ENCODE measurements at places on chromosomes 11 and 22.

DNA sequence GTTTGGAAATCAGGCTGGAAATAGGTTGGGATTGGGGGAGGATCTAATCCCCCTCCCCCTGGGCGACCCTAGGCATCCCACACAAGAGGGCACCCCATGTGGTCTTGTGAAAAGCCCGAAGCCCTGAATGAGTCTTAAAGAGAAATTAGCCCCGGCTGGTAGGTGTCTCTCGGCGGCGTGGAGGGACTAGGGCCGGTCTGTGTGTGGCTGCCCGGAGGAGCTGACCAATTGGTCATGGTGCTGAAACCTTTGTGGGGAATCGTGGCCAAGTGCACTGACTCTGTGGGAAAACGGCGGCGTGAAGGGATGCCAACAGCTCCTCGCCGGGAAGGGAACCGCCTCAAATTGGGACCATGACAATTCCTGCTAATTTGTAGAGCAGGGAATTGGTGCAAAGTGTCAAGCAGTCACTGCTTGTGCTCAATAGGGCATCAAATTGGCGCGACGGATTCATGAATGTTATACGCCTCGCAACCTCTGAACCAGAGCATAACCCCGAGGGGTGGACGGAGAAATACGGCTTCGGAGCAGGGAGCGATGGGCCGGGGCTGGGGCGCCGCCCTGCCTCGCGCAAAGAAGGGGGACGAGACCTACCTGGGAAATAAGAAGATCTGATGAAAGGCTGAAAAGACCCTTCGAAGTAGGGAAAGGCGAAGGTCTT, 1.5 kb downstream of the DBX1 start:
- DNase-seq = no peak

DNA sequence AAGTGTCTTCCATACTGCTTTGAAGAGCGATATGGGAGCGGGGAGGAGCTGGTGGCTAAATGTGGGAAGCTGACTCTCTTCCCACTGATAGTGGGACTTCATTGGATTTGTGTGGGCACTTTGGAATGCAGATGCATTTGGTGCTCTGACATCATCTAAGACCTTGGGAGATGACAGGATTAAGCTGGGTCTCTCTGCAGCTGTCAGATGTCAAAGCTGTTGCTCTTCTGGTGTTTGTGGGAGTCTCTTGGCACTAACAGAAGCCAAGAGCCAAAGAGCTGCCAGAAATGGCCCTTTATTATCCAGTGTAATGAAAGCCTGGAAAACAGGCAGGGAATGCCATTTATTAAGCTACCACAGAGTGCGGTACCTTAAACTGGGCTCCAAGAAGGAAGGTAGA, 20.6 kb downstream of the GRAMD1B start:
- no peak for DNase-seq

- no peak for DNase-seq
These were observed 68.5 kb downstream of the DHCR7 start for GRCh38 chr11:71379701-71380100.

DNA sequence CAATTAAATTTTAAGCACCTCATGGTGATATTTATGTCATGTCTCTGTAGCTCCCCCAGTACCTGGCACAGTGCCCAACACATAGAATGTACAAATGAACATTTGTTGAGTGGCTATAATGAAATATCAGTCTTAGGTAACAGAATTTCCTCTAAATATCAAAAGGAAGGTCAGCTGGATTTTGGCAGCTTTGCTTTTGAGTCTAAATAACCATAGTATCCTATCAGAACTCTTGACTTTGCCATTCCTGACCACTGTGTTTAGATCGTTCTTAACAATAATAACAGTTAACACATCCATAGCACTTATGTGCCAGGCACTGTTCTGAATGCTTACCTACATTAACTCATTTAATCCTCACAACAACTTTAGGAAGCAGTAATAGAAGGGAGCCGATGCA, 26.6 kb downstream of the TMEM123 start:
- DNase-seq = no peak

- DNase-seq = peak; percentile 12
These were observed 1506.8 kb downstream of the BRD1 start for GRCh38 chr22:48320683-48321451.

GRCh38 chr11:13166036-13166435, 111.6 kb upstream of the BMAL1 start:
- DNase-seq = no peak

- no peak for DNase-seq
These were observed 27.8 kb upstream of the AMOTL1 start for GRCh38 chr11:94740083-94741021.

DNA sequence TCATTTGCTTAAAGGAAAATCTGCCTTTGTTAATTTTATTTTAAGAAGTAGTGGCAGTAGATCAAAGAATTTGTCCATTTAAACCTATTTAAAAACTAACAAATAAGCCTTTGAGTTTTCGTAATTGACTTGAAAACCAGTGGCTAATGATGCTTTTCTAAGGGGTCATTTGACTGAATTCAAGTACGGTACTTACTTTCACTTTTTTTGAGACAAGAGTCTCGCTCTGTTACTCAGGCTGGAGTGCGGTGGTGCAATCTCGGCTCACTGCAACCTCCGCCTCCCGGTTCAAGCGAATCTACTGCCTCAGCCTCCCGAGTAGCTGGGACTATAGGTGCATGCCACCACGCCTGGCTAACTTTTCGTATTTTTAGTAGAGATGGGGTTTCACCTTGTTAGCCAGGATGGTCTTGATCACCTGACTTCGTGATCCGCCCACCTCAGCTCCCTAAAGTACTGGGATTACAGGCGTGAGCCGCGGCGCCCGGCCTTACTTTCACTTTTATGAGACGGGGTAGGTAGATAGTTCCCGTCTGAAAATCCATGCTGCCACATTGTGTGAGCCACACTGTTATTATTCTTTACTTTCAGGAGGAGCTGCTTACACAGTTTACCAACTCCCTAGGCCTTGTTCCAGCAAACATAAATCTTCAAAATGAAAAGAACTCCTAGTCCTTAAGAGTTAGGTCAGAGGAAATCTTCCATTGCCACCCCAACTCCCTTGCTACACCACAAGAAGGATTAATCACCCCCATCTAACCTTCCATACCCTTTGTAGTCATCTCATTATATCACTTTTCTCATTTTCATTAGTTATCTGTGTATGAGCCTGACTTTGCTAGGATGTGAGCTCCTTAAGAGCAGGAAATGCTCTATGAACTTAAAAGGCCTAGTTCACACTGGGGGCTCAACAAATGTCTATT, 926.6 kb upstream of the CCDC90B start:
- no peak for DNase-seq

GRCh38 chr11:46898396-46899095, 19.8 kb downstream of the LRP4 start:
- no peak for DNase-seq

DNA sequence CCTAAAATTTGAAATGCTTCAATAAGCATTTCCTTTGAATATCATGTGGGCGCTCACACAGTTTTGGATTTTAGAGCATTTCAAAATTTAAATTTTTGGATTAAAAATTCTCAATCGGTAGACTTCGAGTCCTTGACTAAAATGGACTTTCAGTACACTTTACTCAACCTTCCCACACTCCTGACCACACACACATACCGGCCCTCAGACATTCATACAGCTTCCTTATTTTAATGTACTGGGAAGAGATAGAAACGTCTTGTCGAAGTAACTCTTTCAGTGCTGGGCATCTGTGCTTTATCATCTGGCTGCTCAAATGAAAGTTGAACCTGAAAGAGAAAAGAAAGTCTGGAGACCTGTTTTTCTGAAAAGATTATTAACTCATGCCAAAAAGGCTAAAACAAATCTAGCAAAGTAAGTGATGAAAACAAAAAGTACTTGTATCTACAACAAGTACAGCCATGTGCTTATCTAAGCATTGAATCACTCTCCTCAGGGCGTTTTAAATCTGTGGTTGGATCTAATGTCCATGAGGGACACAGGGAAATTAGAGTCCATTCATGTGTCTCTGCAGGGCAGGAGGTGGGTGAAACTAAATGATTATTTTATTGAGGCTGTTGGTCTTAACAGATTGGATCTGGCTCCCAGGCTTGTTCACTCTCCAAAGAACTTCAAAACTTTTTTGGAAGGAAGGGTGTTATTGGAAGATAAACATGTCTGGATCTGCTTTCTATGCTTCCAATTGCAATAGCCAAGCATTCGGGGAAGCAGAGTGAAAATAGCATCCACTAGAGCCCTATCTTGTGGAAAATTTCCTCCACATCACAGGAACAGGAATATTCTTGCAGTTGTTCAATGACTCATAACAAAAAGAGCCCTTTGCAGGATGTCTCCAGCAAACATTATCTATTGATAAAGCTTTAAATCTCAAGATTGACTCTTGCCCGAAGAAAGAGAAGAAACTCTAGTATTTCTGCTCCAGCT, 47.0 kb downstream of the CARD18 start:
- no peak for DNase-seq

DNA sequence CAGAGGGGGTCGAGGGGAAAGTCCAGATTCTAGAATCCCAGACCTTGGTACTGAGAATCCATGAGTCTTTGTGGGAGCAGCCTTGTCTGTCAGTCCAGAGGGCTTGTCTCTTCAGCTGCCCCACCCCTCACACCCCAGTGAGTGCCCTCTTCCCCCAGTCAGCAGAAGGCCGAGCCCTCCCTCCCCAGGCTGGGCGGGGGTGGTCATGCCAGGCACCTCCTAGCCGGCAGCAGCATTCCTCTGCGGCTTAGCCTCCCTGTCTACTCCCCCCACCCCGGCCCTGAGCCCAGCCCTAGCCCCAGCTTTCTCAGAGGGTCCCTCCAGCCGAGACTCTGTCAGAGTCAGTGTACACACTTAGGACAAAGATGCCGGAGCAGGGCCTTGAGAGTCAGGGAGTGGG, 4.6 kb downstream of the SOX10 start:
- no peak for DNase-seq

GRCh38 chr11:122391049-122391448, 264.5 kb upstream of the UBASH3B start:
- DNase-seq = no peak

- no peak for DNase-seq
These were observed 19.3 kb downstream of the HPS4 start for GRCh38 chr22:26464312-26464711.

DNA sequence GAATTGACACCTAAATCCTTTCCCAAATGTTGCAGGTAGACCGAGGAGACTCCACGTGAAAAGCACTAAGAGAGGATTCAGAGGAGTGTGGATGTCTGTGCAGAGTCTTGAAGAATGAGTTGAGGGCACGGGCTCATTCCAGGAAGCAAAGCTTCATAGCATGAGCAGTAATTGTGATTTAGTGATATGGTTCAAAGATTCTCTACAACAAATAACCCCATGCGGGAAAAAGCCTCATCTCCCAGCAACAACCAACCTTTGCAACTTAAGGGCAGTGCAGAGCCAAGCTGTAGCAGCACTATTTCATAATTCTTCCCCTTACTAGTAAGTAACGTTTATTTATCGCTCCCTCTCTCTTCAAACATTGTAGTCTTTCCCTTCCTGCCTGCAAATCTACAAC, 87.5 kb upstream of the CLMP start:
- DNase-seq = no peak

DNA sequence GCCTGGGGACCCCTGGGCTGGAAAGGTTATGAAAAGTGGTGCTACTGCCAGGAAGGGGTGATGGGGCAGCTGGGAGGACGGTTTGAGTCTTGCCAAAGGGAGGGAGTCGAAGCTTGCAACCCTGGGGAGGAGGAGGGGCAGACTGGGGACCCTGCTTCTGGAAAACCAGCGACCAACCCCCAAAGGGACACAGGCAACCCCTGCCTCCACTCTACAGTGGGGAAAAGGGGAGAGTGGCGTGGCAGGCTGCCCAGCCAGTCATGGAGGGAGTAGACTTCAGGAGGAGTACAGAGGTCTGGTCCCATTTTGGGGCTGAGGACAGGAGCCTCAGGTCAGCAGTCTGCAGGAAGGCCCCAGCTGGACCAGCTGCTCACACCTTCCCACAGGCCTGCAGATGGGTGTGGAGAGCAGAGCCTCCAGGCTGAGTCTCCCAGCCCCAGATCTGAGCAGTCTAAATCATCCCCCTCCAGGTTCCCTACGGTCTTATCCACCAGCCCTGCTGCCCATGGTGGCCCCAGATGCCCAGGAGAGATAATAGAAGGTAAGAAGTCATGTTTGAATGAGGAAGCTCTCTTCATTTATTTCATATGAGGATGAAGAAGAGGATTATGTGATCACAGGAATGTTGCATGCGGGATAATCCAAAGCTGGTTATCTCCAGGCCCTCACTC, 3.3 kb downstream of the DDT start:
- no peak for DNase-seq

GRCh38 chr11:120581313-120581712, 69.8 kb downstream of the GRIK4 start:
- DNase-seq = no peak

DNA sequence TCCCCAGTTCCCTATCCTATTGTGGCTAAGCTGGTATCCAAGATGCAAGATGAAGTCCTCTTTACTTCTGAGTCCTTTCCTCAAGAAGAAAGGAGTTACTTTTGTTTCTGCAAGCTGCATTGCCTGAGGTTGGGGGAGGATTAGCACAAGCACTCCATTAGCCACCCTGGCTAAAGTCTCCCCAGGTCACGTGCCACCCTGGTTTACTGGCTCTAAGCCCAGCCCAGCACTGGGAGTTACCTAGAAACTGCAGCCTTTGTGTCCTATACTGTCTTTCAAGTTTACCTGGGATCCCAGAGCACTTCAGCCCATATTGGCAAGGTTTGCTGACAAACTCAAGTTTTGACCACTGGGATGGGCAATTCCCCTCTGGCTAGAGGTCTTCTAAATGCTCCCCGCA, 78.4 kb upstream of the DBX1 start:
- DNase-seq = no peak

DNA sequence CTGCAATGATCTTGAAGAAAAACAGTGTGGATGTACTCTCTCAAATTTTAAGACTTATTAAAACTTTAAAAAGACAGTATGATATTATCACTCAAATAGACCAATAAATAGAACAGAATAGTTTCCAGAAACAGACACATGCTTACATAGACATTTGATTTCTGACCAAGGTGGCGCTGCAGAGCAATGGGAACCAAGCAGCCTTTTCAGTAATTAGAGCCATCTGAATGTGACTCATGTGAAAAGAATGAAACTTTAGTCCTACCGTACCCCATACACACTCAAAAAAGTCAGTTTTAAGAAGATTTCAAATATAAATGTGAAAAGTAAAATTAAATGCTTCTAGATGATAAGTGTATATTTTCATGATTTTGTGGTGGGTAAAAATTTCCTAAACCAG, 74.2 kb upstream of the MS4A8 start:
- no peak for DNase-seq

DNA sequence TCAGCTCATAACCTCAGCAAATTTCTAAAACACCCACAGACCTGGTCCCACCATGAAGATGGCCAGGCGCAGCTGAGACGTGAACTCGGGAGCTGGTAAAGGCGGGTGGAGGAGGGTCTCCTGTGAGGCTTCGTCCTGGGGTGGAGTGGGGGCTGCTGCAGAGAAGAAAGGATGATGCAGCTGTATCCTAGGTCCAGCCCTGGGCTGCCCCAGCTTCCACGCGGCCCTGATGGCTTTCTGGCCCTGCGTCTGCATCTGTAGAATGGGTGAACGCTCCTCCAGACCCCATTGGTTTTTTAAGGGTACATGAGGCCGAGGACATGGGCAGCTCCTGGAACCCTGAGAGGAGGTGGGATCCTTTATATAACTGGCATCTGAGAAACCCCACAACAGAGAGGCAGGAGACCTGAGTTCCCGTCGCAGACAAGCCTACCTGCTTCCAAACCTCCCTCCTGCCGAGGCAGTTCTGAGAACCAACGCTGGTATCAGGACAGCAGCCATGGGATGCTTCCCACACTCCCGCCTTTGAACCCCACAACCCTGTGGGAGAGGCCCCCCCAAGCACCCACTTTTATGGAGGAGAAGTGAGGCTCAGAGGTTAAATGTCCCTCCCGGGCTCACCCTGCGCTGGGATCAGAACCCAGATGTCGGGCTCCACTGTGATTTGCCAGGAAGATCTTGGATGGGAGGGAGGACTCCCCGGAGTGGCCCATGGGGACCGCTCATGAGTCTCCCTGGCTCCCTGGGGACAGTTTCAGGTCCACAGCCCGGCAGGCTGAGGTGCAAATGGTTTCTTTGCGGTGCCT, 55.2 kb upstream of the FGF3 start:
- DNase-seq = no peak

Measured in CD4-positive, alpha-beta T cell treated with Interleukin-15 for 1 hour (primary cell).